ENCODE measurements at places on chromosomes 16 and 17.

DNA sequence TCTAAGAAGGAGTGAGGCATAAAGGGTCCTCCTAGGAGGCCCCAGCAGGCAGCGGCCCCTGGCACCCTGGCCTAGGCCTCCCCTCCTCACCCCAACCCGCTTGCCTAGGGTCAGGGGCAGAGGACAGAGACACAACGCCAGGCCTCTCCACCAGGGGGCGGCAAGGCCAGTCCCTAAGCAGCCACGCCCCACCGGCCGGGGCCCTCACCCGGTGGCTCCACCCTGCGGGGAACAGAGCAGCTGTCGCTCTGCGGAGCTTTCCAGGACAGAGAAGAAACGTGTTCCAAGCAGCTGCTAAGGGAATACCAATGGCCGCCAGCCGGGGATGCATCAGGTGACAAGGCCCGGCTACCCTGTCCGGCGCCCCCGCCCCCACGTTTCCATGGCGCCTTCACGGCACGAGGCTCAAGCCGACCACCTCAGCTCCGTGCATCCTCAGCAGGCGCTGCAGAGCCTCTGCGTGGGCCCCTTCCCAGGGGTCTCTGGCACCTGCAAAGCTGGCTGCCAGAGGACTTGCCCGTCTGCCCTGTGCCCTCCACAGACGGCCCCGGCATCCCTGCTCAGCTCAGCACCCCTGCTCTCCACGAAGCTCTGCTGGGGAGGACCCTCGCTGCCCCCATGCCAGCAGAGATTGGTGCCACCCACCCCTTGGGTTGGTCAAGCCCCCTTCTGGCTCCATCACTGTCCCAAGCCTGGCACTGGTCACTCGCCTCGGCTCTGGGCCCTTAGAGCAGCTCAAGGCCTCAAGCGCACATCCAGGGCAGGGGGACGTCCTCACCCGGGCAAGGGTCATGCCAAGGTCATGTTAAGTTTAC lies 5.6 kb downstream of the ZNF598 start:
- peak; percentile 28 for DNase-seq

DNA sequence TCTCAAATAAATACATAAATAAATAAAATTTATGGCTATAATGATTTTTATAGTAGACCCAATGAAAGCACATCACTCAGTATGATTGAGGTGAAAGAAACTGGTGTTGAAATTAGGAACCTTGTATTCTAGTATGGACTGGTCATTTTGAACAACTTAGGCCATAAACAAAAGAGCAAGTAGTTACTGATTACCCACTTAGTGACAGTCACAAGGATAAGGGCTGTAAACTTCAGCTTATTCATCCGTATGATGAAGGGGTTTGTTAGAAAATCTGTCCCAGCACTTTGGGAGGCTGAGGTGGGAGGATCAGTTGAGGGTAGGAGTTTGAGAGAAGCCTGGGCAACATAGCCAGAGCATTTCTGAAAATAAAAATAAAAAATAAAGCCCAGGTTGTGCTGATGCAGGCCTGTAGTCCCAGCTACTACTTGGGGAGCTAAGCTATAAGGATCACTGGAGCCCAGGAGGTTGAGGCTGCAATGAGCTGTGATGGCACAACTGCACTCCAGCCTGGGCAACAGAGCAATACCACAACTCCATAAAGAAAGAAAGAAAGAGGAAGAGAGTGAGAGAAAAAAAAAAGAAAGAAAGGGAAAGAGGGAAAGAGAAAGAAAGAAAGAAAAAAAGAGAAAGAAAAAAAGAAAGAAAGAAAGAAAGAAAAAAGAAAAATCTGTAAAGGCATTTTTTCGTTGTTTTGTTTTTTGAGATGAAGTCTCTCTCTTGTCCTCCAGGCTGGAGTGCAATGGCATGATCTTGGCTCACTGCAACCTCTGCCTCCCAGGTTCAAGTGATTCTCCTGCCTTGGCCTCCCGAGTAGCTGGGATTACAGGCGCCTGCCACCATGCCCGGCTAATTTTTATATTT lies 4.2 kb upstream of the SPAG9 start:
- no peak for DNase-seq

DNA sequence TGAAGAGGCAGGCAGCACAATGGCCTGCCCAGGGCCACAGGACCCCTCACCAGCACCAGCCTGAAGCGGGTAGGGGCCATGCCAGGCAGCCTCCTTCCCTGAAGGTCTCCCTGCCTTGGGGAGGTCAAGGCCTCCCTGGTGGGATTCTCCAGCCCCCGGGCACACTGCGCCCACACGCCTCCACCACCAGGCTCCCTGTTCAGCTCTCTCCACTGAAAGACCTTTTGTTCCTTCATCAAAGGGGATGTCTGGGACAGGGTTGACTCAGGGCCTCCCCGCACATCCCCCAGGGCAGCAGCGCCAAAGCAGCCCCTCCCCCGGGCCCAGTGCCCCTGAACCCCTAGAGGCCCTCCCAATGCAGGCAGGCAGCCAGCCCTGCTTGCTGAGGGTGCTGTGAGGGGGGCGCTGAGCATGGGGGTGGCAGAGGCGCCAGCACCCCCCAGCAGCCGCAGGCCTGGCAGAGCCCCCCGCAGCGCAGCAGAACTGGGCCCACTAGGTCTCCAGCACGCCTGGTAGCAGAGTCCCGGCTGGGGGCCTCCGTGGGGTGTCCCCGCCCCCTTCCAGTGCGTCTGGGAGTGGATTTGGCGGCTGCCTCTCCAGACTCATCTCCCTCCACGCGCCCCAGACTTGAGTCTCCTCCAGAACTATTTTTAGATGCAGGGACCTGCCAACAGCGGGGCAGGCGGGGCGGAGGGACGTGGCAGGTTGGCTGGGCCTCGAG lies 13.1 kb downstream of the BCAR1 start:
- no peak for DNase-seq

DNA sequence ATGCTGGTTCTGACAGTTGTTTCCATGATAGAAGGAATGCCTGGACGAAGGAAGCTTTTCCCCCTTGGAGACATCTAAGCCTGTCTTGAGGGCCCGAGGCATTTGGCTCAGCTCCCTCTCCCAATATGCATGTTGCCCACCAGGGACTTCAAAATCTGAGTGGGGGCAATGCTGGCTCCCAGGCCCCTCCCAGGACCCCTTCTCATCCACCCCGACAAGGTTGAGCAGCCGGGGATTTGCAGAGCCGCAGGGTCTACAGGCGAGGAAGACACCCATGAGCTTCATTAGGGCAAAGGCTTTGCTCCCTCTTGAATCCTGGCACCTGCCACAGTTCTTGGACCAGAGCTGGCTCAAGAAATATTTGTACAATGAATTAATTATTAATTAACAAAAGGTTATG lies 25.1 kb upstream of the DNAH17 start:
- no peak for DNase-seq

DNA sequence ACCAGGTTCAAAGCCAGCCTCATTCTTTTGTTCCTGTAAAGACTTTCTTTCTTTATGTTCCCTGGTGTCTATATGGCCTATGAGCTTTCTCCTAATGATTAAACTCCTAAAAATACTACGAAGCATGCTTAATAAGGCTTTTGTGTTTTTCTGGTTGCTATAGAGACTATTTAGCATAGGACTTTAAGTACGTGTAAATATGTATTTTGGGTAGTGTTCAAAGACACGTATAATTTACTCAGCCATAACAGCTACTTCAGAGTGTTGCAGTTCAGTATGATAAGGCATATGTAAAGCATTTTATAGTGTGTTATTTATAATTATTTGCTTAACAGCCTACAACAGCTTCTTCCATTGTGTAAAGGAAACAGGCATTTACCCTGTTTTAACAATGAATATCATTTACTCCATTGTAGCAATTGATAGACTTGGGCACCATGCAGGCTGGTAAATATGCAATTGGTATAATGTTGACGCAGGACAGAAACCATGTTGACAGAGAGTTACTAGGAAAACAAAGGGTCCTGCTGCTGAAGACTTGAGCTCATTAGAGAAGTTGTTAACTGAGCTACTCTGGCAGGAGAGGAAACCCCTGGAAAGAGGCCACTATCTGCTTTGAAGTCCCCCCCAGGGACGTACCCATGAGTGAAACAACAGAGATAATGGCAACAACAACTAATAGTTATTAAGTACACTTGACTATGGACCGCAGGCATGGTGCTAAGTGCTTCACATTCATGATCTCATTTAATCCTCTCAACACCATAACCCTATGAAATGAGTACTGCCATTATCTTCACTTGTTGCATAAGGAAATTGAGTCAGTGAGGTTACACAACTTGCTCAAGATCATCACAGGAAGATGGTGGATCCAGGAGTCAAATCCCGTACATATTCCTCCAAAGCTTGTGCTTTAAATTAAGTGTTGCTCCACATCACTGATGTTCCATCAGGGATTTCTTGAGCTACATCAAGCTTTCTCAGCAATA lies 342.2 kb upstream of the DYNLRB2 start:
- DNase-seq: no peak

- no peak for DNase-seq
These were observed 389.7 kb downstream of the SOX9 start for GRCh38 chr17:72510351-72511016.

DNA sequence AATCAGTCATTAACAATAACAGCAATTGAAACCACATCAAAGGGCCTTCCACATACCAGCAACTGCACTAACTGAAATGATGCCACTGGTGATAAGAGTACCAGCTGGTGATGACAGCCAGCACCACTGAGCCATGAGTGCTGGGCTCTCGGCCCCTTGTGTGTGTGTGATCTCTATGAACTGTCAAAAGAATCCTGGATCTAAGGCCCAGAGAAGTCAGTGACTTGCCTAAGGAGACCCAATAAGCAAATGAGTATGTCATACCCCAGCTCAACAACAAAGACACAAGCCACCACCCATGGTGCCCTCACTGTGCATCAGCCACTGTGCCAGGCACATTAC lies 220.9 kb downstream of the ZNF423 start:
- DNase-seq: no peak

DNA sequence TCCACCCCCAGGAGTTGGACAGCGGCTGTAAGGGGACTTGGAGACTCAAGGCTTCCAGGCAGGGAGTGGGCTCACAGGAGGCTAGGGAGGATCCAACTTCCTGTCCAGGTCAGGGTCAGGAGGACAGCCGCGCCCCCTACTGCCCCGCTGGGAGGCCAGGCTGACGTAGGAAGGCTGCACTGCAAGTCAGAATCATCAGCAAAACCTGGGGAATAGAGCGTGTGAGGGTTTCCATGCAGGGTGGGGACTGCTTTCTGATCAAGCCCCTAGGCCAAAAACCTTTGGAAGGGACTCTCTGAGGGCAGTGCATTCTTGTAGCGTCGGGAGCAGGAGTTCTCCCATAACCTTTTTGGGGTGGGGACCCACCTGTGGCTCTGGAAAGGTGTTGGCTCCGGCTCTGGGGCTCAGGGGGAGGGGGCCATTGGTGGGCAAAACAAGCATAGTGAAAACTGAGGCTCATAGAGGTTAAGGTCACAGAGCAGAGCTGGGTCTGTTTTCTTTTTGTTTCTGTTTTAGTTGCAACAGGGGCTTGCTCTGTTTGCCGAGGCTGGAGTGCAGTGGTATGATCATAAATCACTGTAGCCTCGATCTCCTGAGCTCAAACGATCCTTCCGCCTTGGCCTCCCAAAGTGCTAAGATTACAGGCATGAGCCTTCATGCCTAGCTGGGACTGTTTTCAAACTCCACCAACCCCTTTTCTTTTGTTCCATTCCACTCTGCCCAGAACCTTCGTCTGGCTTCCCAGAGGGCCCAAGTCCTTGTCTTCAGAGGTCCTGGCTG lies 22.1 kb downstream of the RAI1 start:
- no peak for DNase-seq

All from NCI-H1048 (cell line).